ENCODE measurements at places on chromosomes 16 and 17. TPM values are rescaled to one million over a fixed set of nuclear protein-coding genes. Genes with fewer than 3 reads are reported as not detected.

DNA sequence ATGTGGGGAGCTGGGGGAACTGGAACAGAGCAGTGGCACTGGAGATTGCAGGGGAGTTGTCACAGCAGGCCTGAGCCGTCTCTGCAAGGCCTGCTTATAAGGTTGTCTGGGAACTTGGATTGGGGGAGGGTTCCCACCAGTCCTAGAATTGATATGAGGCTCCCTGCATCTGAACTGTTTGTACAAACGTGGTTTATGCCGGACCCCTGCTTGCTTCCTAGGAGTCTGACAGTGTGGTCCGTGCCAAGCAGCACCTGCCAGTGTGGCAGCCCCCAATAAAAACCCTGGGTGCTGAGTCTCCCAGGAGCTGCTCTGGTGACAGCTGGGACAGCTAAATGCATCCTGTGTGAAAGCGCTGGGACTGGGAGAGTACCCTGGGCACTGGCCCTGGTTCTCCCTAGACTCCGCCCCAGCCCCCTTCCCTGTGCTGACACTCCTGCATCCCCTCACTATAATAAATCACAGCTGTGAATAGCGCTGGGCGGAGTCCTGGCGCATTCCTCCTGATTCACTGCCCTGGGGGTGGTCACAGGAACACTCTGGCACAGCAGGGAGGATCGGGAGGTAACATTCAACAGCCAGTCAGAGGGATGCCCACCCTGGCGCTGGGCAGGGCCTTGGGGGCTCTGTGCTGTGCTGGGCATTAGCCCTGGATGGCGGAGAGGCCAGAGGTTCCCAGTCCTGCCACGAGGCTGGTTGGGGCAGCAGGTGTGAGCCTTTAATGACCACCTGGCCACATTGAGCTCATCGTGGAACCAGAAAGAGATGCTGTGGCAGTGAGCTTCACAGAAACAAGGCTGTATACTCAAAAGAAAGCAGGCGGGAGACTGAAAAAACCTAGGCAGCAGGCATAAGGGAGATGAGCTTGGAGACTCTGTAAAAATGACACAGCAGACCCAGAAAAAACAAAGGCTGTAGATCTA lies 45.6 kb downstream of the RMI2 start:
- no peak for DNase-seq

DNA sequence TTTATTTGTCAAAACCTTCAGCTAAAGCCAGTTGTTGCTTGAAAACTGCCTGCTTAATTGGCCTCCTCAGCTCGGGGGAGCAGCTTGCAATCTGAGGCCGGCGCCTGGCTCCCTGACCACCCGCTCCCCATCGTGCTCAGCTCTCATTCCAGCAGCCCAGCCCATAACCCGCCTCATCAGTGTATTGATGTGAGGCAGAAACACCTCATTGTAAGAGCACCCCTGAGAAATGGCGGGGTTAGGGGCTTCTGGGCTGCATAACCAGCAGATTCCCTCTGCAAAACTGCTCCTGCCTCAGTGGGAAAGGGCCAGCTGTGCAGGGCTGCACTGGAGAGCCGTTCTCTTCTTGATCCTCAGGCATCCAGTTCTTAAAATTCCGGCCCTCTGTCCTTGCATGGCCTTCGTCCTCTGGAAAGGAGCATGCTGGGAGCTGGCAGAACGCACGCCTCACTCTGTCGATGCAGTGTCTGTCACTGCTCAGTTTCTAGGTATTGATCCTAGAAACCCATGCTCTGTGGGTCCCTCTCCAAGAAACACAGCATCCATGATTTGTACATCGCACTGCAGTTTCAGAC lies 113.8 kb upstream of the CHMP6 start:
- DNase-seq, result no peak

GRCh38 chr16:75780669-75781068 lies 54.4 kb upstream of the CPHXL start:
- DNase-seq, result no peak

DNA sequence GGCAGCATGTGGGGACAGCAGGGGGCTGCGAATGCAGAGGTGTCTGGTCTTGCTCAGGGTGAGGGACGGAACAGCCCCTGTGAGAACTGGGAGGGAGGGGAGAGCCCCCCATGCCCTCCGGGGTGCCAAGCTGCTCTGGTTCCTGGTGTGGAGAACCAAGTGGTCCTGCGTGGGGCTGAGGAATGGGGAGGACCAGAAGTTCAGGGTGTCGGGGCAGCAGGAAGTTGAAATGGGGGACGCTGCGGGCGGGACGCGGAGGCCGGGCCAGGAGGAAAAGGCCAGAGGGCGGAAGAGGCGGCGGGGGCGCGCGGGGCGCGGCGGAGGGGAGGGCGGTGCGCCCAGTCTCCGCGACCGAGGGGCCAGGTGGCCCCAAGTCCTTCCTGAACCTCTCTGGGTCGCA lies 3.6 kb downstream of the ALDH3A1 start:
- DNase-seq, result no peak

- no peak for DNase-seq
Observed at GRCh38 chr16:57413301-57413730, 8.7 kb downstream of the CCL17 start.

GRCh38 chr16:9098377-9099090 lies 7.1 kb downstream of the HAPSTR1 start:
- no peak for DNase-seq

GRCh38 chr16:54363766-54364165 lies 77.2 kb upstream of the IRX3 start:
- no peak for DNase-seq

DNA sequence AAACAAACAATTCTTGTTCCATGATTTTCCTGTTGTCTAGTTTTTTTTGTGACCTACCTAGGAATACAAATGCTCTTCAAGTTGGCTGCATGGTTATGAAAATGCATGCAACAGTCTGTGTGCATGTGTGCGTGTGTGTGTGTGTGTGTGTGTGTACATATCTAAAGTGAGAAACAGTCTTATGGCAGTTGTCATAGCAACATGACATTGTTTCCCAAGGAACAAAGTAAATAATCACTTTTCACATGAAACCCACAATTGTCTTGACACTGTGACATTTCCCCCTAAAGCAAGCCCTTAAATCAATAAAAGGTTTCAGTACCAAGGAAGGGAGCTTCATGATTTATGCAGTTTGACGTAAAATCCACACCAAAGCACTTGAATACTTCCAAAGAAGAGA lies 758.4 kb downstream of the CDH8 start:
- DNase-seq, result no peak

GRCh38 chr16:28183930-28184329 lies 27.8 kb downstream of the XPO6 start:
- no peak for DNase-seq

DNA sequence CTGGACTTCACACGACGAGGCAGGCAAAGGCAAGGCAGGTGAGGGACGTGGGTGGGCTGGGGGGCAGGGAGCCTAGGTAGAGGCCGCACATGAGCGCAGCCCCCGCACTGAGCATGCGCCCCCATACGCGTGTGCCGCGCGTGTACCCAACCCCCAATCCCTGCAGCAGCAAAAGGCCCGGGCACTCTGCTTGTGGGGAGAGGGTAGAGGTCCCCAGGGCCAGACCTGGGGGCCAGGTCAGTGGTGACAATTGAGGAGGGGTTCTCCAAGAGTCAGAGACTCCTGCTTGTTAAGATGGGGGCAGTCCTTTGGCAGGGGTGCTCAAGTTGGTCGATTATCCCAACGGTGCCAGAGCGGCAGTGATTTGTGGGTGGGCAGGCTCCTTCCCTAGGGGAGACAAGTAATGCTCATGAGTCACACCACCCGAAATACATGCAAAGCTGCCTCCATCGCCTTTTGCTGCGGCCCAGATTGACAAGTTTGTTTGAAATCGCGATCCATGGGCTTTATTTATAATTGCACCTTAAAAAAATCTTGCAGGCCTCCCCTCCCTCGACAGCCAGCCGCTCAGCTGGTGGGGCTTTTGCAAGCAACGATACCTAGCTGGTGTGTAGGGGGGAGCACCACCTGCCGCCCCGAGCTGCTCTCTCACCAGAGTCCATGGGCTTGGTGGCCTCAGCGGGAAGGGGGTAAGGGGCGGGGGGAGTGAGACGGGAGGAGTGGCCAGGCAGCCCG lies 1.1 kb upstream of the GIT1 start:
- no peak for DNase-seq

DNA sequence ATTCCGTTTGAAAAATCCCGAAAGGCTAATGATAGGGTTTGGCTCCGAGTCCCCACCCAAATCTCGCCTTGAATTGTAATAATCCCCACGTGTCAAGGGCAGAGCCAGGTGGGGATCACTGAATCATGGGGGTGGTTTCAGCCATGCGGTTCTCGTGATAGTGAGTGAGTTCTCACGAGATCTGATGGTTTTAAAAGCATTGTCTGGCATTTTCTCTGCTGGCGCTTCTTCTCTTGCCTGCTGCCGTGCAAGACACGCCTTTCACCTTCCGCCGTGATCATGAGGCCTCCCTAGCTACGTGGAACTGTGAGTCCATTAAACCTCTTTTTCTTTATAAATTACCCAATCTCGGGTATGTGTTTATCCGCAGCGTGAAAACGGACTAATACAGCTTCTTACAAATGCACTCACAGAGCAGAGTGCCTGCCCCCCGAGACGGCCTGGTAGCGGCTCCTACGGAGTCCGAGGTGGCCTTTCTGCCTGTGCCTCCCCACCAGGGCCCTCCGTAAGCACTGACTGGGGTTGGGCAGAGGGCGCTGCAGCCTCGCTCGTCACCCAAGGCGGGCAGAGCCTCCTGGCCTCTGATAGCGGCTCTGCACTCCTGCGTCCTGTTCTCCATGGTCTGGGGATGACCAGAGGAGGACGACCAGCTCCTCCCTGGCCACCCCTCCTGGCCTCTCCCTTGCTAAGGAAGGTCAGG lies 131.7 kb downstream of the FOXL1 start:
- DNase-seq, result no peak

DNA sequence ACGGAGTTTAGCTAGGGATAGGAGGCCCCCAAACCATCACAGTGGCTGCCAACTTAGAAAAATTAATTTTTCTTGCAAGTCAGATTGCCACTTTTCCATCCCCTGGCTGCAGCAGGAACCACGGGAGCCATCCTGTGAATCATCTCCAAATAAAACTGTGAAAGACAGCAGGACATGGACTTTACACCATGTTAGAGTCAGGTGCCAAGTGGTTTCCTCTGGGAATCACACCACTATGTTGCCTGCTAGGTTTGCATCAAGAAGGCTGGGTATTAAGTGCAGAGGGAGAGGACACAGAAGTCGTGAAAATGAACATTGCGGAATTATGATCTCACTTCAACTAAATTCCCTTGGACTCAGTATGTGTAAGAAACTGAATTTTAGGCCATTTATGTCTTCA lies 471.3 kb upstream of the GOT2 start:
- DNase-seq, result no peak

- DNase-seq, result no peak
Observed at GRCh38 chr16:89727406-89728120, 6.2 kb downstream of the ZNF276 start.

DNA sequence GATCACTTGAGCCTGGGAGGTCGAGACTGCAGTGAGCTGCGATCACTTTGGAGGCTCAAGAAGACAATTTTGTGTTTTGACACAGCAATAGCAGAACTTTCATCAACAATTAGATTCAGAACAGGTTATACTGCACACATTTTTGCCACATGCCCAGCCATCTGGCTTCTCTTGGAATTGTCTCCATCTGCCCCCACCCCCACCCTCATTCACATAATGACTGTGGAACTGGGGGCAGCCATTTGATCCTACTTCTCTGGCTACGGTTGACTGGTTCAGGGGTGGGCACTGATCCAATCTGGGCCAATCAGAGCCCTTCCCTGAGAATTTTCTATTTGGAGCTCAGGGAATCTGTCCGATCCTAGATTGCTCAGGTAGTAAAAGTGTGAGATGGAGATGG lies 14.0 kb downstream of the TMEM92 start:
- DNase-seq, result no peak

GRCh38 chr17:78652024-78652423 lies 74.8 kb upstream of the DNAH17 start:
- DNase-seq, result no peak

- no peak for DNase-seq
Observed at GRCh38 chr16:49858200-49859124, 2.5 kb upstream of the ZNF423 start.

Gene MAP2K6
- 1.7 TPM for total RNA-seq

Gene SHISA9
- total RNA-seq, result 0.18 TPM

Gene EXOC3L1
- 0.34 TPM for total RNA-seq

Gene SYCE1L
- total RNA-seq, result 5.1 TPM

Gene OR1F1
- total RNA-seq, result not detected

Gene CLEC3A
- not detected for total RNA-seq

Gene P2RX1
- 0.13 TPM for total RNA-seq

Gene AGRP
- total RNA-seq, result not detected

Gene C1QTNF1
- total RNA-seq, result not detected

Gene KRT35
- not detected for total RNA-seq

Gene MT2A
- total RNA-seq, result 365 TPM
